ENCODE measurements at places on chromosomes 2 and 18.

- DNase-seq, result no peak
Observed at GRCh38 chr2:121536850-121537557, 6.3 kb downstream of the RNU4ATAC start.

DNA sequence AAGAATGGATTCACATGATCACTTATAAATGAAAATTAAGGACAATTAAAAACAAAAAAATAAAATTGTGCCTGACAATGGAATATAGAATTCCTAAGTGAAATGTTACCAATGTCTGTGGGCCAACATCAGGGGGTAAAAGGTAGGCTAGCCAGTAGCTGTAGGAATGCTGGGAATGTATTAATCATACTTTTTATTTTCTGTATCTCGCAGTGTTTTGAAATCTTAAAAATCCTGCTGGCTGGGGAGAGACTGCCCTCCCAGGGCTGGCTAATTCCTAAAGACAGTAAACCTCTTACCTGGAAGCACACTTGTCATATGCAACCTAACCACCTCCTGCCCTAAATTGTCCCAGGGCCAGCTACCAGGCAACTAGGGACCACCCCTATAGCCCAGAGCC lies 69.8 kb downstream of the REV1 start:
- DNase-seq, result peak; percentile 48

GRCh38 chr2:136012315-136012714 lies 26.9 kb upstream of the DARS1 start:
- no peak for DNase-seq

- DNase-seq, result no peak
Observed at GRCh38 chr18:36412778-36413177, 115.3 kb downstream of the FHOD3 start.

DNA sequence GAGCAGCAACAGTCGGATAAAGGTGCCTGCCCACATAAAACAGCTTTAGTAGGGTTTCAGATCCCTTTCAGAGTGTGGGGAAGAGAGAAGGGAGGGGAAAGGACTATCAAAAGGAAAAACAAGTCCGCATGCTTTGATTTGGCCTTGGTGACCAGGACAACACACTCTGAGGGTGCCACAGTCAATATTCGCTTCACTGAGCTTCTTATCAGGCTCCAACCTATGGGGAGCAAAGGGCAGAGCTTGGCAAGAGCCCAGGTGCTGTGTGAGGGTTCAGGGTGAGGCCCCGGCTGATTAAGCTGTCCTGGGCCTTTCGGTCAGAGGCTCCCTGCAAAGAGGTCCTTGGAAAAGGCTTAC lies 237.4 kb upstream of the SMAD2 start:
- DNase-seq, result no peak

DNA sequence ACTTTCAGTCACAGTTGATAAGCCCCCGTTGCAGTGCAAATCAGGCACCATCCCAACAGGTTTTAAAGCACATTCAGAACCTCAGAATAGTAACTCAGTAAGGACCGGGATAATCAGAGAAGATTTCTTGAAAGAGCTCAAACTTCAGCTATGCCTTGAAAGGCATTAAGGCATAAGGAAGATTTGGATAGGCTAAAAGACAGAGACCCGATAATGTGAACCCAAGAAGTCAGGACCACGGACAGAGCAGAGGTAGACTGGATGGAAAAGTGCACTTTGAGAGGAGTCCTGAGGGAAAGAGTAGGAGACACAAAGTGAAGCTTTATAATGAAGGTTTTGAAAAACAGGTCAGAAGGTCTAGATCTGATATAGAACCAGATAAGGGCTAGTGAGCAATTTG lies 36.9 kb upstream of the KLF7 start:
- DNase-seq, result peak; percentile 62

DNA sequence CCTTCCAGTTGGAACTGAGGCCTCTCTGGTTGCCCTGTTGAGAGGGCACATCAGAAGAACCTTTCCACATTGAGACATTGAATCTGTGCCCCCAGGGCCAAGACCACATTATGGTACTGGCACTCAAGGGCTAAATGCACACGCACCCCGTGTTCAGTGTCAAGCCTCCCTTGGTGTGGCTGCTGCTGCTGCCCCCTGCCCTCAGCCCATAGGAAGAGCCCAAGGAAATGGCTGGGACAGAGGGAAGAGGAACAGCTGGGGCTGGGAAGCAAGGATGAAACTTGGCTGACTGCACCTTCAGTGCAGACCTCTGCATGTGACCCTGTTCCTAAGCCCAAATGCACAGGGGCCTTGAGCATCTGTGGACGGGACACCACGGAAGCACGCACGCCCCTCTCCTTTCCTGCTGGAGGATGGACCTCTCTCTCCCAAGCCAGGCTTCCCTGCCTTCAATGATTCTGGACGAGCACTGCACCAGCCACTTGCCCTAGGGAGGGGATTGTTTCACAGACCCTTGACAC lies 40.2 kb downstream of the NIFK start:
- no peak for DNase-seq

GRCh38 chr2:28164280-28164801 lies 228.3 kb upstream of the FOSL2 start:
- DNase-seq, result peak; percentile 9

DNA sequence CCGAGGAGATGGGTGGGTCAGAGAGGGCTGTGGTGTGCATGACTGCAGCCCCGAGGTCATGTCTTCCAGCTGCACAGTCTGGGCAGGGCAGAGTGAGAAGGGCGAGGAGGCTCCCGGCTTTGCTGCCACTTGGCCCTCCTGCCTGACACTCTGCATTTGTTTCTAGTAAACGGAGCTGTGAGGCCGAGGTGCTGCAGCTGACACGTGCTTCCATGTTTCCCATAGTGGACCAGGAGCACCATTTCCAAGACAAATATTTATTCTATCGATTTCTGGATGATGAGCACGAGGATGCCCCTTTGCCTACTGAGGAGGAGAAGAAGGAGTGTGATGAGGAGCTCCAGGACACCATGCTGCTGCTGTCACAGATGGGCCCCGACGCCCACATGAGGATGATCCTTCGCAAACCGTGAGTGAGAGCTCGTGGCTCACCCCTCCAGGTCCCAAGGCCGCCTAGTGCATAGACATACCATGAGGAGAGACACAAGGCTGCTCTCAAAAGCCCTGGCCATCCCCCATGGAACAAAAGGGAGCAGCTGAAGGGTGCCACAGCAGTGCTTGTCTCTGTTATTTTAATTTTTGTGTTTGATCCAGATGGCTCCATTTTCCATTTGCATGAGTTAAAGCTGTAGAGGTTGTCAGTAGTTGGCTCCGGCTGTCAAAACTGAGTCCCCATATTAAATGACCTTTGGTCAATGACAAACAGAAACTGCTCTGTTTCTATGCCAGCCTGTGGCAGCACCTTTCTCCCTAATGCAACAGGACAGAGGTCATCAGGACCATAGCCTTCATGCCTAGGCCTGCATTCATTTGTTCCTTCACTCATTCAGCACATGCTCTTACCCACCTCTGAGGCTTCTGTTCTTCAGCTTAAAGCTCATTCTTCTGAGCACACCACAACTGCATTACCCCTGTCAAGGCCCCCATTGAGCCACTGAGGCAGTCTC lies 108.3 kb upstream of the MAP3K20 start:
- no peak for DNase-seq

- DNase-seq, result no peak
Observed at GRCh38 chr2:174246944-174247381, 1.4 kb downstream of the OLA1 start.

- DNase-seq, result no peak
Observed at GRCh38 chr2:97654309-97654708, 8.4 kb downstream of the COX5B start.

DNA sequence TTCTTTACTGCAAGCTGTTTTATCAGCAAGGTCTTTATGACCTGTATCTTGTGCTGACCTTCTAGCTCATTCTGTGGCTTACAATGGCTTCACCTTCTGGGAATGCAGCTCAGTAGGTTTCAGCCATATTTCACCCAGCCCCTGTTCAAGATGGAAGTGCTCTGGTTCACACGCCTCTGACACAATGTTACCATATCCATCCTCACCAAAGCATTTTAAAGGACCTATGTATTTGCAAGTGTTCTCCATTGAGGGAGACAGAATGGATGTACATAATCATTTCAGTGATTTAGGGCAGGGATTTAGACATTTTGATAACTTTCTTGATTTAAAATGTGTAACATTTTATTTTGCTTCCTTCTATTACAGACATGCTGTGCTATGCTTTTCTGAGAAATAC lies 182.3 kb upstream of the FN1 start:
- no peak for DNase-seq
